GM12891 (cell line): ENCODE measurements at places on chromosomes 3 and 15.
A peak's percentile ranks its signal among the peaks of the same experiment; 100 is the strongest.

DNA sequence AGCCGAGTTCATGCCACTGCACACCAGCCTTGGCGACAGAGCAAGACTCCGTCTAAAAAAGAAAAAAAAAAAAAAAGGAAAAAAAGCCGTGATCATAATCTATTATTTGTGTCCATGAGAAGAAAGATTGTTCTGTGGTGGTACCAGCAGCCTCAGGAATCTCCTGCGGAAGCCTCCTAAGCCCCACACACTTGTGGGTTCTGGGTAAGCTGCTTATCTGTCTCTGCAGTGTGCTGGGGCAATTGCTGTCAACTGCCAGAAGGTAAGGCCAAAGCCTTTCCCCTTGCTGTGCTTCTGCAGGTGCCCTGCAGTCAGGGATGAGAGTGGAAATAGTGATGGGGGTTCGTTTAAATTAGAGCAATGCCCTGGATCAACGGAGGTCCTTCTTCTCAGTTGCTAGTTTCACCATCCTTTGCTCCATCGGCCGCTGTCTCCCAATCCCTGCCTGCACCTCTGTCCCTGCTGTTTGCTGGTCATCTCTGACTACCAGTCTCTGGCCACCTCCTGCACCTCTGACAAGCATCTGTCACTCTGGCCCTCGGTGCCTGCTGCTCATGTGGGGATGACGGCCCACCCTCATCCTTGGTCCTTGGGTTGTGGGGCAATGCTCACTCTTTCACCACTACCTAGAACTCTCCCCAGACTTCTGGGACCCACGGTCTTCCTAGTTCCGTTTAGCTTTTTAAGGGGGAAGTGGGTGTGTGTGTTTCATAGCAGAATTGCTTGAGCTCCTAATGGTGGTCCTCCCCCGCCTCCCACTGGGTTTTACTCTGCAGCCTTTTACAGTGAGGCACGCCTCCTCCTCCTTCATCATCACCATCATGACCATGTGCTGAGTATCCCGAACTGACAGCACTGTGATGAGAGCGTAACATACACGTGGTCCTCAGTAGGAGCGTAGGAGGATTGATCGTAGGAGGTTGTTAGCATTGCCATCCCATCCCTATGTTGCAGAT, 25.5 kb downstream of the CHRD start:
- no peak for DNase-seq

GRCh38 chr3:66555214-66555844, 54.5 kb upstream of the LRIG1 start:
- DNase-seq: no peak

GRCh38 chr3:144831955-144832716, 860.5 kb downstream of the DIPK2A start:
- no peak for DNase-seq

DNA sequence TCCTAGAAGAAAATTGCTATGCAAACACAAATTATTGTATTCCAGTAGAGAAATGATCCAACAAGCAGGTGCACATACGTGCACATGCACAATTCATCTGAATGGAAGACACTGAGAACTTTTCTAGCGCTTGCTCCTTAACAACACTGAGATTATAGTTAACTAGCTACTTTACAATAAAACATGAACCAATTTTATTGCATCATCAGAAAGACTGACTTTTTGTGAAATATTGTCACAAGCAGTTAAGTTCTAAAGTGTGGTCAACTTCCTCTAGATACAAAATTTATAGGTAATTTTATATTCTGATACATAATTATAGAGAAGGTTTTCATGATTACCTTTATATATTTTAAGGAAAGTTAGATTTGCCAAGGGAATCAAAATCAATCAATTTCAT, 135.4 kb downstream of the ABI3BP start:
- no peak for DNase-seq

- DNase-seq: peak; percentile 11
Observed at GRCh38 chr3:58994746-58995330, 55.0 kb downstream of the CFAP20DC start.

DNA sequence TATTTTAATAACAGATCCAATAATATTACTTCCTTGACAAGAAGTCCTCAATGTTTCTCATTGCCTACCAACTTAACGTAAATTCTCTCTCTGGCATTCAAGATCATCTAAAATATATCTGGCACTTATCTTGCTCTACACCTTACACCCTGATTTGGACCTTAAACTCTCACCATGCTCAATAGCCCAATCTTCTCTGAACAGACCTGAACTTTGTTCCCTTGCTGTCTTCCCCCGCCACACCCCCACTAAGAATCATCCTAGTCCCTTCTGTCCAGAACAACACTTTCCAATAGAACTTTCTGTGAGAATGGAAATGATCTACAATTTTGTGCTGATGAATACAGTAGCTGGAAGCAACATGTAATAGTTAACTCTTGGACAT, 44.9 kb downstream of the P2RY1 start:
- no peak for DNase-seq

- DNase-seq: no peak
Observed at GRCh38 chr3:151900460-151900859, 27.0 kb downstream of the SUCNR1 start.

DNA sequence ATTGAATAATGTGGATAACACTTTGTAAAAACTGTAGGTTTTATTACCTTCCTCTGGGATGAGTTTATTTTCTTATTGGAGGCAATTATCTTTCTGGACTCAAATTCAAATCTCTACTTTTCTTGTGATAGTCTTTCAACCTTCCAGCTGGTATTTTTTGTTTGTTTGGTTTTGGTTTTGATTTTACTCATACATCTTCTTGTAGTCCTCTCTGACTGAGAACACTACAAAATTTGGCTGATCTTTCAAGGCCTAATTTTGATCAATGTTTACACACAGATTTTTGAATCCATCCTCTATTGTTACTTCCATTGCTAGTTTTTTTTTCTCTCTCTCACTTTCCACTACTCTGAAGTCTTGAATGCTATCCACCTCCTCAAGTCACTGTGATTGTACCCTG, 303.8 kb upstream of the NECTIN3 start:
- no peak for DNase-seq

GRCh38 chr15:95059346-95059905, 828.1 kb downstream of the MCTP2 start:
- no peak for DNase-seq

GRCh38 chr3:48299746-48300712, 33.4 kb downstream of the SPINK8 start:
- peak; percentile 39 for DNase-seq

GRCh38 chr3:13825311-13825579, 54.6 kb downstream of the WNT7A start:
- DNase-seq: no peak

DNA sequence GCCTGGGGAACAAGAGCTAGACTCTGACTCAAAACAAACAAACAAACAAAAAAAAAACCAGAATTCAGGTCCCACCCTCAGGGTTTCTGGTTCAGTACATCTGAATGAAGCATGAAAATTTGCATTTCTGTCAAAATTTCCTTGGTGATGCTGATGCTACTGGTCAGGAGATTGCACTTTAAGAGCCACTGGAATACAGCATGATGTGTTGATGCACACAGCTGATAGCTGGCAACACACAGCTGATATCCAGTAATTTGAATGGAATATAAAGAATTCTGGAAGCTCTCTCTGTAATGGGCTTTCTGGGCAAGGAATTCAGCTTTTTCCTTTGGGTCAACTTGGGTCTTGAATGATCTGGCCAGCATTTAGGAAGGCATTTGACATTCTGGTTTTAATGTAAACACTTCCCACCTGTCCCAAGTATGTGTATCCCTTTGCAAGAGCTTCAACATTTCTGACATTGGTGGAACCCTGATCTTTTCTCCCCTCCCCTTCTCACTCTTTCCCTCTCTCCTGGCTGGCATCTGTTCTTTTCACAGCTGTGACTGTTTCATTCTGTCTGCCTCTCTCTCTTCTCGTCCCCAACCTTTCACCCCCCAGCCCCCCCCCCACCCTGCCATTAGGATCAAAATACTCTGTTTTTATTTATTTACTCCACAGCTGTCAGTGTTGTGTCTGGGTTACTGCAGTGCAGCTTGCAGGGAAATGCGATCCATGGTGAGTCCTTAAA, 189.5 kb downstream of the TPRG1 start:
- DNase-seq: no peak

DNA sequence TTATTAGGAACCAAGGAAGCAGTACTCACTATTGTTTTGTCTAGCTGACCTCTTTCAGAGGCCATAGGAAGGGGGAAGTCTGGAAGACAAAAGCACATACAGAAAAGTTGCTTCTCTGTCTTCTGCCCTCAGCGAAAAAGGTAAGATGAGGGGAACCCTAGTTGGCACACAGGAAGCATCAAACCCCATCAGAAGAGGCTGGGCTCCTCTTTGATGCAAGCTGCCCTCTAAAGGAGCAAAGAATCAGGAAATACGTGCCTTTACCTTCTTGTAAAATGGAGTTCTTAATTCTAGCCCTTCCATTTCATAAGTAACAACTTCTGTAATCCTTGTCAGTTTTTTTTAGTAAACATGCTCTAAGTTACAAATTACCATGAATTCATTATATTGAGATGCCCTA, 12.5 kb downstream of the SPINK8 start:
- no peak for DNase-seq

GRCh38 chr15:40130118-40130517, 21.4 kb upstream of the BMF start:
- DNase-seq: no peak

DNA sequence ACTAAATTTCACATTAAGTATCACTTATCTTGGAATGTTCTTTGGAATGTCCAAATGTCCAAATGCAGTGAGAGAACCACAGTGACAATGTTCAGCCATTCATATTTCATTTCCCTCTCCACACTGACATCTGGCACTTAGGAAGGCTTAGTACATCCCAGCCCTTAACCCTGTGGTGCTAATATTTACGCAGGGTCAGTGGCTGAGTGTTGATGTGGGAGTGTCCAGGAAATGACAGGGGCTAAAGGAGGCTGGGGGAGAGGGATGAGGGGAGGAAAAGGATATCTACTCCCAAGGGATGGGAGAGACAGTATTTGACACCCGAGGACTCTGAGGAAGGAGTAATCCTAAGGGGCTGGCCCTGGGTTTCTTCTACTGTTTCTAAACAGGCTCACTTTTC, 14.1 kb upstream of the CCR4 start:
- DNase-seq: no peak

DNA sequence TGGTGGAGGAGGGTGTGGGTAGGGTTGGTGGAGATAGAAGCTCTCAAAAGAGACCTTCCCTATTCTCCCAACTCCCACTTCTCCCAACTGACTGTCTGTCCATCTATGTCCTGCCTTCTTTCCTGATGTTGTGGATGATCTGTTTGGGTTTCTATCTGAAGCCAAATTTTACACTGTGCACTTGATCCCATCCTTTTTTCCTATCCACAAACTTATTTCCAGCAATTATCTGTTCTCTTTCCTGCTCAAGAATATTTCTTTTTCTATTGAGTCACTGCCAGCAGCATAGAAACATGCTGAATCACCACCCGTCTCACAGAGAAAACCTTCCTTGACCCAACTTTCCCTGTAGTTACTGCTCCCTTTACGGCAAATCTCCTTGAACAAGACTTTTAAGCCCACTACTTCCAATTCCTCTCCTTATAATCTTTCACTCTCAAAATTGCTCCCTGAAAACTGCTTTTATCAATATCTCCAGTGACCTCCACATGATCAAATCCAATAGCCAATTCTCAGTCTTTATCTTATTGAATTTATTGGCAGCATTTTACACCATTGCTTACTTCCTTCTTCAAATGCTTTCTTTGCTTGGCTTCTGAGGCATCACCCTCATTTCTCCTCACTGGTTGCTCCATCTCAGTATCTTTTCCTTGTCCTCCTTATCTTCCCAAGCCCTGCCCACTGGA, 141.2 kb upstream of the SLC7A14 start:
- DNase-seq: no peak

DNA sequence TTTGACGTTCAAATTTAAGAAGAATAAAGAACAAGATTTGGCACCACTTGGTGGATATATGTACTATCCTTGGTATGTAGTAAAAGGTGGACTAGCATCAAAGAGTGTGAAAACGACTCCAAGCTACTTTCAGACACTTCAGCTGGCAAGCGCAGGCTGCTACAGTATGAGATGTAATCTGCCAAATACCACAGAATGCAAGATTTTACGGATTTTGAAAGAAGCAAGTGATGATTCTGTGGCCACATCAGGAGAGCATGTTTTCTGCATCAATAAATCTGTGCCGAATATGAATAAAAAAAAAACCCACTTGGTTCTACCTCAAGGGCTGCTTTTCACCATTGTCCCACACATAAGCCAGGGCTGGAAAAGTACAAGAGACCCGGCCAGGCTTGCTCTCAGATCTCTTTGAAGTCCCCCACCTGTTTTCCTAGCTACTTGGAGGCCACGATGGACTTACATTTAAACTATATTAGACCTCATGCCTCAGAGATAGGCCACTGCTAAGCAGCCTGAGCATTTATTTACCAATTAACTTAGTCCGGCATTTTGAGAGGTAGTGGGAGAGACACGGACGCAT, 37.4 kb downstream of the MYO1E start:
- DNase-seq: no peak

GRCh38 chr3:172622916-172623700, 87.8 kb downstream of the NCEH1 start:
- DNase-seq: no peak

GRCh38 chr3:101646726-101647125, 30.2 kb downstream of the ZBTB11 start:
- no peak for DNase-seq

DNA sequence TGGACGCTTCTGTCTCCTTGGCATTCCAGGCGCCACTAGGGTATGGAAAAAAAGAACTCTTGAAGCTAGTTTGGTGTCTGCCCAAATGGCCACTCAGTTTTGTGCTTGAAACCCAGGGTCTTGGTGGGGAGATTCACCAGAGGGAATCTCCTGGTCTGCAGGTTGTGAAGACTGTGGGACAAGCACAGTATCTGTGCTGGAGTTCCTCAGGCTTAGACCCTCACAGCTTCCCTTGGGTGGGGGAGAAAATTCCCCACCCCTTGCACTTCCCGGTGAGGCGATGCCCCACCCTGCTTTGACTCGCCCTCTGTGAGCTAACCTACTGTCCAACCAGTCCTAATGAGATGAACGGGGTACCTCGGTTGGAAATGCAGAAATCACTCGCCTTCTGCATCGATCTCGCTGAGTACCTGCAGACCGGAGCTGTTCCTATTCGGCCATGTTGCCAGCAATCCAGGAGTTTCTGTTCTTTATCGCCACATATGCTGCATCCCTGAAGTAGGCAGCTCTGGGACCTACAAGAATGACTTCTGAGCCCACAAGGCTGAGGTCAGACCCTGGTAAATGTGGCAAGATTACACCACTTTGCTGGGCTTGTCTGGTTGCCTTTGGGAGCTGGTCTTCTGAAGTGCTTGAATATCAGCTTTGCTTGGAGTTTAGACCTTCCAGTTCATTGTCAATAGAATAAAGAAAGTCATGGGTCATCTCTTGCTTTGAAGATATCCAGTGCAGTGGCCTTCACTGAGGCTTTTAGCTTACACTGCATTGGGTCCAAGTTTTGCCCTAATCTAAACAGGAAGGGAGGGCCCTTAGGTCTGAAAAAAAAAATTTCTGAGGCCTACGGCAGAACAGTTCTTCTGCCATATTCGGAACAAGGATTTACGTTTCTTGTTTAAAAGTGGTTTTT, 51.0 kb downstream of the SLC2A2 start:
- no peak for DNase-seq
